ENCODE measurements at places on chromosomes 7 and 10.

DNA sequence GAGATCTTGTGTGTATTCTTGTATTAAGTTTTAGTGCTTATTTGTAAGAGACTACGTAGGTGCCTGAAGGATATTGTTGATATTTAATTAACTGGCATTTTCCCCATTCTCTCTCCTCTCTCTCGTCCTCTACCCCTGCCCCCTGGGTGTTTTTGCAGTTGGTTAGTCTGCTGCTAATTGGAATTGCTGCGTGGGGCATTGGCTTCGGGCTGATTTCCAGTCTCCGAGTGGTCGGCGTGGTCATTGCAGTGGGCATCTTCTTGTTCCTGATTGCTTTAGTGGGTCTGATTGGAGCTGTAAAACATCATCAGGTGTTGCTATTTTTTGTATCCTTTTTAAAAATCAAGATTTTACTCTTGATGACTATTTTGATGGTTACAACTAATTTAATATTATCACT, 22.5 kb downstream of the TSPAN13 start:
- DNase-seq: no peak

DNA sequence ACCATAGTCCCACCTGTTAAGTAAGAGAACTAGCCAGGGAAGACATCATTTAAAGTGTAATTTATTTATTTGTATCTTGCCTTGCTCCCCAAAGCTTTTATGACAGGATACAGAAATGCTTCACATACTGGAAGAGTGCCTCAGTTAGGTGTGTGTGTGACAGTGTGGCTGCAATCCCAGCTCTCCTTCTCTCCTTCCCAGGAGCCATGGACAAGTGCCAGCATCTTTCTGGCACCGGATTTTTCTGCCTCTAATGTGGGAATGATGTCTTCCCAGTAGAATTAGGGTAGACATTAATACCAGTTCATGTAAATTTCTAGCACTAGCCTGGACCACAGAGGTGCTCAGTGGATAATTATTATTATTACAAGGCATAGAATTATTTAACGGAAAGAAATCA, 30.3 kb upstream of the ATXN7L1 start:
- no peak for DNase-seq

- peak; percentile 61 for DNase-seq
Measured at GRCh38 chr10:102422545-102423129, 2.0 kb downstream of the FBXL15 start.

DNA sequence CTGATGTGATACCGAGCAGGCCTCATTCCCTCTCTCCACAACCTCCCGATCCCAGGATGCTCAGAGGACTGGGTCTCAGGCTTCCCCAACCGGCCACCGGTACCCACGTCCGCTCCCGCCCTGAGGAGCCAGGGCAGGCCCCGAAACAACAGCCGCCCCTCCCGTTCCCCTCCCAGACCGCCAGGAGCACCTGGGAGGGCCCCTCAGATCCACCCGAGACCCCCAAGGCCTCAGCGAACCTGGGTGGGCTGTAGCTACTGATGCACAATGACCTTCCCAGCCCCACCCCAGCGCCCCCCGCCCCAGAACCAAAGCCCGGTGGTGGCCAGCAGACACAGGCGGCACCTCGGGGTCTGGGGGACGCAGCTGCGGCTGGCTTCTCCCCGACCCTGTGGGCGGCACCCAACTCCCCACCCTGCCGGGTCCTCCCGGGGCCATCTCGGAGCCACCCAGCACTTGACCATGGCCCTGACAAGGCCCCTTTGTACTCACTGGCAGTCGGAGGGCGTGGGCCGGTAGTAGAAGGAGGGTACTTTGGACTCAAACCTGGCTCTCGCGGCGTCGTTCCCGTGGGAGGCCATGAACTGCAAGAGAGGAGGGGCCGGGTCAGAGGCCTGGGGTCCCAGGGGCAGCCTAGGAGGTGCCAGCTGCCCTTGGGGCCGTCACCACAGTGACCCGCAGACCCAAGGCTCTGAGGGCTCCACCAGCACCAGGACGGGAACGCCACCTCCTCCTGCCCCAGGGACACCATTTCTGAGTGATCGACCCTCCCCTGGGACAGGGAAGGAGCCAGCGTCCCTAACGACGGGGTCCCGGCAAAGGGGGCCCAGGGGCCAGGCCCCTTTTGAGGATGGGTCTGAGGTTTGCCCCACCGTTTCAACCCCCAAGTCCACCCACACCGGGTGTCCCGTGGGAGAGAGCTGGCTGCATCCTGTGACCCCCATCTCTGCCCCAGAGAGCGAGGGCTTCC, 28.1 kb downstream of the ADAP1 start:
- peak; percentile 27 for DNase-seq

- no peak for DNase-seq
Measured at GRCh38 chr10:26374426-26374825, 63.7 kb upstream of the APBB1IP start.

GRCh38 chr7:42159130-42159529, 77.9 kb downstream of the GLI3 start:
- DNase-seq: no peak

DNA sequence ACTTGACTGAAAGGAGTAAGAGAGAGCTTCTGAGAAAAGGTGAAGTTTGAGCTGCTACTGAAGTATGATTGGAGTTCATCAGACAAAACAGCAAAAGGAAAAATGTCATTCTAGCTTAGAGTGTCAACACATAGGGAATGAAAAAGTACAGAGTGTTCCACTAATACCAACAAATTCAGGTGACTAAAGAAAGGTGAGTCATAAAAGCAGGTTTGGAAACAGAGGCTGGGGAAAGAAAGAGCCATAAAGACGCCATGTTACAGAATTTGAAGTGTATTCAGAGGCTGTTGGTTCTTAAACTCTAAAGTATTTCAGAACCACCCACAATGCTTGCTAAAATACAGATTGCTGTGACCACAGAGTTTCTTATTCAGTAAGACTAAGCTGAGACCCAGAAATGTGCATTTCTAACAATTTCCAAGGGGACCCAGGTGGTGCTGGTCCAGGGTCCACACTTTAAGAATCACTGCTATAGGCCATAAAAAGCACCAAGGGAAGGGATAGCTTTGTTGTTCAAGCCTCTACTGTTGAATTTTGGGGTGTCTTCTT, 143.1 kb downstream of the ELAPOR2 start:
- DNase-seq: no peak

GRCh38 chr10:122019414-122019975, 30.5 kb downstream of the TACC2 start:
- no peak for DNase-seq

DNA sequence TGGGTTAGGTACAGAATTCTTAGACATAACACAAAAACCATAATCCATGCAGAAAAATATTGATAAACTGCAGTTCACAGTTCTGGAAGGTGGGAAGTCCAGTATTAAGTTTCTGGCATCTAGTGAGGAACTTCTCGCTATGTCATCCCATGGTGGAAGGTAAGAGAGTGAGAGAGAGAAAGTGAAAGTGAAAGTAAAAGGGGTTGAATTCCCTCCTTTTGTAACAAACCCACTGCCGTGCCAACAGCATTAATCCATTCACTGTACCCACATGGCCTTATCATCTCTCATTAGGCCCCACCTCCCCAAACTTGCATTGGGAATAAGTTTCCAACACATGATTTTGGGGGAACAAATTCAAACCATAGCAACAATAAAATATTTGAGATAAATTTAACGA, 17.1 kb downstream of the ZNF485 start:
- no peak for DNase-seq

DNA sequence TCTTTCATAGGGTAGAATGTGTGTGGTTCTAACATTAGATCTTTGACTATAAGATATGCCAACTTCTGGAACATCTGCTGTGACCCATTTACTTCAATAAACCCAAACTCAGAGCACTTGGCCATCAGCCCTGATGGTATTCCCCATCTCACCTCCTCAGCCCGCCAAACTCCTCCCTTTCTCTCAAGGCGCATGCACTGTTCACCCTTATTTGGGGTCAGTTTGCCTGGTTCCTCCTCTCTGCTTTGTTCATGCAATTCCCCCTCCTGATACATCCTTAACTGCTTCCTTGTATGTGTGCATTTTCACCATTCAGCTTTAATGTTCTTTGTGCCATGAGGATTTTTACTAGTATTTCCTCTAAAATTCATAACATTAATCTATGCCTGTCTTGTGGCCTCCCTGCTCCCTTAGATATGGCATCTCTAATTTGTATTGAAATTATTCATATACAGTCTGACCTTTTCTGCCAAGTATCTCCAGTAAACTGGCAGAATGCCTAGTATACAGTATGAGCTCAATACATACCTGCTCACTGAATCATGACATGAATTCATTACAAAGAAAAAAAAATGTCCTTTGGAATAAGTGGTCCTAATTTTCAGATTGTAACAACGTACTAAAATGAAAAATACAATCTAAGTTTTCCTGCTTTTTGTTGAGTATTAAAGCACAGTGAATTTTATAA, 336.8 kb upstream of the IGFBP3 start:
- no peak for DNase-seq

All from activated CD4-positive, CD25-positive, alpha-beta regulatory T cell treated with anti-CD3 and anti-CD28 coated beads, Interleukin-2, amount 50 U/mL, for 72 hours (primary cell).